Gastrocnemius medialis (tissue), 4 donors: ENCODE measurements at places on chromosomes 1 and 21.
A peak's percentile ranks its signal among the peaks of the same experiment; 100 is the strongest.

DNA sequence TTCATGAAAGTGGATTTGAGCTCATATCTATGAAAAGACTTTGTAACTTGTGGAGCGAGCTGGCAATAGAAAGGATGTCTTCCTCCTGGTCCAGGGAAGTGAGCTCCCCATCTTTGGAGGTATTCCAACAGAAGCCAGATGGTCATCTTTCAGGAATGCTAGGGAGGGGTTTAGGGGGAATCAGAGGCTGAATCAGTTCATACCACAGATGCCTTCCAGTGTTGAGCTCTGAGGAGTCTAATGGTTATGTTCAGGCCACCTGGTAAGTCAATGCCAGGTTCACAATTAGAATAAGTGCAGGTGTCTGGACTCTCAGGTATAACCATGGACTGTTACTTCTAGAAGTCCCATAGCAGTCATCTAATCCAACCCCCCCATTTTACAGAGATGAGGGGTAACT, 119.1 kb downstream of the ACTL8 start:
- no peak for DNase-seq

GRCh38 chr1:237671262-237671661, 219.5 kb downstream of the ZP4 start:
- DNase-seq: no peak

- no peak for DNase-seq
Measured at GRCh38 chr1:94921977-94922376, 4.9 kb downstream of the CNN3 start.

GRCh38 chr1:33986390-33987095, 122.7 kb downstream of the HMGB4 start:
- DNase-seq: peak; percentile 72

- DNase-seq: peak; percentile 57
Measured at GRCh38 chr21:43611598-43612369, 47.5 kb downstream of the HSF2BP start.

DNA sequence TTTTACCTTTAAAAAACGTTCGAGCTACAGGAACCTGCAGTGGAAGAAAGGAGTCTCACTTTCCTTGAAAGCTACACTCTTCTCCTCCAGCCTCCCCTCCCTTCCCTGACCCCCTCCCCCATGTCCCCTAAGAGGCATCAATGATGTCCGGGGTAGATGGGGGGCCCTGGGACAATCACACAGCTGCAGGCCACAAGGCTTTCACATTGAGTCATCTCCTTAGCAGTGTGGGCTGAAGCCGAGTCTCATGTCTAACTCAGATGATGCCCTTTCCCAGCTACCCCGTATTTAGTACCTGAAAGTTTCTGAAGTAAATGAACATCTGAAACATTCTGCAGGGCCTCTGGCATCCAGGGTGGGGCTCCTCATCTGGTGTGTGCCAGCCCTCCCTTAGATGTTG, 6.3 kb upstream of the GPR25 start:
- no peak for DNase-seq

- DNase-seq: no peak
Measured at GRCh38 chr1:230808281-230808872, 59.9 kb downstream of the C1orf198 start.

DNA sequence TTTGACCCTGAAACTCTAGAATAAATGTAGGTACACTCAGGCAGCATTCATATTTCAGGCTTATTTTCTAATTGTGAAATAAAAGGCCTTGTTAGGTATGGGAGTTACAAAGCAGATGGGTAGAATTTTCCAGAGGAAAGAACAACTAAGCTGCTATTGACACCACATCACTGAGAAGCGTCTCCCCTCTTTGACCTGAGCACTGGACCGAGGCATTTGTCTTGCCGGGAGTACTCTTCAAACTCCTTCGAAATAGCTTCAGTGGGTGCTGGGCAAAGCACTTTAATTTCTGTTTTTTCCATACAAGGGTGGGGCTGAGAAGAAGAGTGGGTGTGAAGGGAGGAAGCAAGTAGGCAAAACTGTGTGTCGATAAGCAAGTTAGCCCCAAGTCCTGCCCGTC, 36.4 kb downstream of the ABCA4 start:
- DNase-seq: no peak

- no peak for DNase-seq
Measured at GRCh38 chr1:243323491-243323890, 67.7 kb downstream of the SDCCAG8 start.

DNA sequence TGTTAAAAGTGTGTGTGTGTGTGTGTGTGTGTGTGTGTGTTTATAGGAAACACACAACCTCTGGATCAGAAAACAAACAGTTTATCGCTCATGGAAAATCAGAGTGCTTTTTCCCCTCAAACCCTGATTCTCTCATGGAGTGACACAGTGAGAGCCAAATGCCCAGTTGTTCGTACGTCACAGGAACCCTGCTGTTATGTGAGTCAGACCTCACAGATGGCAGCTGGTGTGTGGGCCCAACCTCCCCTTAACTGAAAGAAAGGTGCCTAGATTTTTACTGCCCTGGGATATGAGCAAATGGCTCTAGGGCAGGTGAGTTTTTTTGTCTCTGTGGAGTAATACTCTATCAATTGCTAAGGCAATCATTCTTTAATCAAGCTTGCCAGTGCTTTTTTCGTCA, 1788.1 kb downstream of the BRINP3 start:
- DNase-seq: no peak

DNA sequence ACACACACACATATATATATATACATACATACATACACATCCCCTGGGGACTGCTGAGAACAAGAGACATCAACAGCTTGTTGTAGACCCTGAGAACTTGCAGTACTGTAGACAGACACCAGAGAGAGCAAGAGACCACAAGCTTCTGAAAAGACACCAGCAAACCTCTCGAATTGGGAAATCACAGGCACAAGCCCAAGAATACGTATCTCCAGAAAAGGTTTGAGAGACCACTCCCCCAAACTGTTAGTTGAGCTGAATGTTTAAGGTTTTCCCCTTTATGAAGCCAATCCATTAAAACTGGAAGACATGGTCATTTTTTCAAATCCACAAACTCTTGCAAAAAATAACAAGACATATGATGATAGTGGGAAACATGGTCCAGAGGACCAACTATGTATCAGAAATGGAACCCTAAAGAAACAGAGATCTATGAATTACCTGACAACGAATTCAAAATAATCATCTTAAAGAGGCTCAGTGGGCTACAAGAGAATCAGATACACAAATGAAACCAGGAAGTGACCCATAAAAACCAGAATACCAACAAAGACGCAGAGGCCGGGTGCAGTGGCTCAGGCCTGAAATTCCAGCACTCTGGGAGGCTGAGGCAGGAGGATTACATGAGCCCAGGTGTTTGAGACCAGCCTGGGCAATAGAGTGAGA, 45.1 kb downstream of the SLC2A1 start:
- no peak for DNase-seq

DNA sequence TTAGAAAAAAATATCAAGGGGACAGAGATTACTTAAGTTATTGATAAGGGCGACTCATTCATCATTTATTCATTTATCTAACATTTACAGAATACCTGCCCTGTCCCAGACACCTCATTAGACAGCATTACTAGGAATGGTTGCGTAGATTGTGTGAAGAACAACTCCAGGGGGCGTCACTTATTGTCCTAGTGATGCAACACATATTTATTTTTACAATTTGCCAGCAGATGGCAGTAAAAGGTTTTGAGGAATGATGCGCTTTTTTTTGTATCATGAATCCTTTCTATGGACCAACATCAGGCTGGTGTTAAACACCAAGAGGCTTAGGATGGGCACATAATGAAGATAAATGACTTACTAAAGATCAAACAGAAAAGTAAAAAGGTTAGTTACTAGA, 5.5 kb downstream of the NCAM2 start:
- DNase-seq: no peak

DNA sequence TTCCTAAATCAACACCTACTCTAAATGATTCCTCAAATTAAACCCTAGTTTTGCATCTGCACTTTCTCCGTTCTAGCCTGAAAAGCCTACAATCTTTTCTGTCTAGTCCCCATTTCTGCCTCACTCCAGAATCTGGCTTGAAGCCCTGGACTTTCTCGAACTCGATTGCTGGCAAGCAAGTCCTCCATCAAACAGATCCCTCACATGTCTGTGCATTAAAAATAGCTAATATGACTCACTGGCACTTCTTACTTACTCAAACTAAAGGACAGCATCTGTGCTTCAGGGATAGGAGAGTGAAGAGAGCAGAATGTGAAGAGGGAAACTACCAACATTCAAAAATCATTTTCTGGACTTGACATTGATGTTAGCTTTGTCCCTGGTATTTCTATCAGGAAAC, 51.8 kb upstream of the CXADR start:
- DNase-seq: no peak

DNA sequence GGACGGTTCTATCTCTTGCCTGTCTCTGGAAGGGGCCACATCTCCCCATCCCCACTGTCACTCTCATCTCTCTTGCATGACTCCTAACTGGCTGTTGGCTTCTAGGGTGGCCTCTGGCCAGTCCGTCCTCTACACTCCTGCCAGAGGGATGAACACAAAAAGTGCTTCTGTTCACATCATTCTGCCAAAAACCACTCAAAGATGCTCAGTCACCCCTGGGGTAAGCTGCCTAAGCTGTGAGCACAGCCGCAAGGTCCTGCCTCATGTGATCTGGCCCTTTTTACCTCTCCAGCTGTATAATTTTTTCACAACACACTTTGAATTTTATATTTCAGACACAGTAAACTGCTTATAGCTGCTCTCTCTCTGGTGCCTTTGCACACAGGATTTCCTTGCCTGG, 97.6 kb upstream of the CD34 start:
- no peak for DNase-seq

- DNase-seq: peak; percentile 96
Measured at GRCh38 chr1:156118177-156118868, 3.8 kb downstream of the LMNA start.

DNA sequence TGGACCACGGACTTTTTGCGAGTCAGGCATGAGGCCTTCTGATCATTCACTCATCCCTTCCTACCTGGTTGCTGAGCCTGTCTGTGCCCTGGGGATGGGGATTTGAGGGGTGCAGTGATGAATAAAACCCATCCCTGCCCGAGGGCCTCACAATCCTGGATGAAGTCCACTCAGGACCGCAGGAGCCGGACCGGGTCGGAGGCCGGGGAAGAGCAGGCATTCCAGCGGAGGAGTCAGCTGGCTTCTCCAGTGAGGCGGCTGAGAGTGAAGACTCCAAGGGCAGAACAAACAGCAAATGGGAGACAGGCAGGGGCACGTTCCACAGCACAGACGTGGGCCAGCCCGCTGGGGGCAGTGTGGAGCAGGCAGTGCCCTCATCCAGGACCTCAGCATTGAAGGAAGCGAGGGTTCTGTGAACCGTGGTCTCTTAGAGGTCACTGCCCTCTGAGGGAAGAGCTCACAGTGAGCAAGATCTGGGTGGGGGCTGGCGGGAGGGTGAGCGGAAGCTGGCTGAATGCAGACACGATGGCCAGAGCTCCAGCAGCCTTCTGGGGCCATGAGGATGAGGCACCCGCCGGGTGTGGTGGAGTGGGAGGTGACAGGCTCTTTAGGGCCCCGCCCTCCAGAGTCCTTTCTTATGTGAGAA, 10.9 kb upstream of the LRRC3 start:
- no peak for DNase-seq

- DNase-seq: no peak
Measured at GRCh38 chr1:66339944-66340343, 194.0 kb upstream of the SGIP1 start.

- DNase-seq: no peak
Measured at GRCh38 chr1:76018045-76018444, 56.5 kb upstream of the ST6GALNAC3 start.

- no peak for DNase-seq
Measured at GRCh38 chr1:20416706-20417105, 69.3 kb downstream of the CAMK2N1 start.

DNA sequence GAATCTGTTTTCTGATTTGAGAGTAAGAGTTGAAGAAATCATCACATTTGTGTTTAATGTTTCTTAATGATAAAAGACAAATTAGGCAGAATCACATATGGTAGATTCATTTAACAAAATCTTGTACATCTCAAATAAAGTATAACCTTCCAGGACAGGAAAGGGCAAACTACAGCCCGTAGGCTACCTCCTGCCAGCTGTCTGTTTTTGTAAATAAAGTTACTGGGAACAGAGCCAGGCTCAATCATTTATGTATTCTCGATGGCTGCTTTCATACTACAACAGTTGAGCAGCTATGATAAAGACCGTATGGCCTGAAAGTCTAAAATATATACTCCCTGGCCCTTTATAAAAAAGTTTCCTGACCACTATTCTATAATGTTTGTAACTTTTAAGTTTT, 204.1 kb downstream of the COL24A1 start:
- no peak for DNase-seq

DNA sequence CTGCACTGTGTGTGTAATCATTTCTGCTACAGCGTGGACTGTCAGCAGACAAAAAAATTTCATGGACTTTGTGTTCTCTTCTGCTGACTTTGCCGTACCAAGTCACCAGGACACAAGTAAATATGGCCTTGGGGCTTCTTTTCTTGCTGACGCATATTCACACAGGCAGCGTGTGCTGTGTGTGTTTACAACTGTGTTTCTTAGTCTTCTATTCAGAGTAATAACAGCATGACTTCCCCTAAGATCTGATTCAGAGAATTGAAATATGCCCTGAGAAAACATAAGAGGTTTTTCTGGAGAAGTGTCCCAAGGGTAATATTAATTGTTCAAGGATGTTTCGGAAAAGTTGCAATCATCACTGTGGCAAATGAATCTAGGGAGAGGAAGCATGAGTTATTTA, 47.1 kb upstream of the DYNLT5 start:
- DNase-seq: no peak
